Endothelial cell (in vitro differentiated cells): ENCODE measurements at places on chromosomes 11 and 22.

DNA sequence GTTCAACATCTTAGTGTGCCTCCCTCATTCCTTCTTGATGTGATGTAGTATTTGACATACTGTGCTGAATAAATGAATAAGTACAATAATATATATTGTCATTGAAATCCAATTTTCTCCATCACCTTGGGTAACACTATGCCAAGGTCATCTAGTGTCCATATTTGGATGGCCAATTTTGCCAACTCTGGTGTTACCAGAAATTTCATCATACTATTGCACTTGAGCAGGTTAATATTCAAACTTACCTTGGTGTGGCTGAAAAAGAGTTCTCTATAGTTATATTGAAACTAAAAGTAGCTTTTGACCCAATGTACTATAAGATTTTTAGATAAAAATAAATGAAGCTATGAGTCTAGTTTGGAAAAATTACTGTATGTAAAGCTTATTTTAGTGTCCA lies 98.2 kb upstream of the SLC6A5 start:
- no peak for DNase-seq

DNA sequence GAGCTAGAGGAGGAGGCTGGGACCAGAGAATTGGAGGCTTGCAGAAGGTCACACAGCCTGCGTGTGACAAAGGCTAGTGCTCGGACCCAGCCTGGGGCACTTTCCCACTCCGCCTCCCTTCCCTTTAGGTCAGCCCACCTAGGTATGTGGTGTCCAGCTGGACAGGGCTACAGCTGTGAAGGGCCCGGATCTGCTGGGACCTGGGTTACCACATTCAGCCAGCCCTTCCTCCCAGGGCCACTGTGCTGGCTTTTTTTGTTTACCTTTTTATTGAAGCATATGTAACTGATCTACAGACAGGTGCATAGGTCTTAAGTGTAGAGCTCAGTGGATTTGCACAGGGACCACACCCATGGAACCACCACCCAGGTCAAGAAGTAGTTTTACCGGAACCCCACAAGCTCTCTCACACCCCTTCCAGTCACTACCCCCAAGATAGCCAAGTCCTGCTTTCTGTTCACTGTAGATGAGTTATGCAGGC lies 8.7 kb downstream of the CAPN5 start:
- DNase-seq: no peak

- DNase-seq: peak; percentile 66
Observed at GRCh38 chr11:36540998-36541397, 26.8 kb upstream of the RAG1 start.

DNA sequence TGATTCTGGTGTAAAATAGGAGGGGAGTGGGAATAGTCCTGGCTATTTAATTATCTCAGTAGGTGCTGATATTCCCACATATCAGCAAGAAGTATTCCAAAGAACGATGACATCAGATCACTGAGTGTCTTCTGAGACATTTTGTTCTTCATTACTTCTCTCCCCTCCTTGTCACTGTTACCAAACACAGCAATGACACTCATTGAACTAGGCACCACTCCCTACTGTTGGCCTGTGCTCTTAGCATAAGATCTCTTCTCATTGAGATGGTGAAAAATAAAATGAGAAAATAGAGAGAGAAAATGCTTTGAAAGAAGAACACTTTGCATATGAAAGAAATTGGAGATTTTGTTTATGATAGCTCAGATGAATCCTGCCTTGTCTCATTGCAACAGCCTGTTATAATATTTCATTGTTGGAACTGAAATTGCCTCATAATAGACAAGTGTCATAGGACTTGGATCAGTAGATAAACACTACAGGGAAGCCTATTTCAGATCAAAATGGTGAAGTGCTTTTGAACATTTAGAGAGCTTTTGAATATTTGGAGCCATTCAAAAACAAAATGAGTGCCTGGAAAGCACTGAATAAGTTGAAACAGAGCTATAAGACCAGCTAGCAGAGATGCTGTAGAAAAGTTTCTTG lies 11.3 kb upstream of the ETS1 start:
- DNase-seq: no peak

- DNase-seq: no peak
Observed at GRCh38 chr11:124611064-124611463, at the start of gene PANX3. Gene PANX3, plus strand, starts transcription at chr11:124611428. Its CDS starts 129 bp downstream, at chr11:124611557.
